ENCODE measurements at places on chromosomes 7 and 10.
A peak's percentile ranks its signal among the peaks of the same experiment; 100 is the strongest.

DNA sequence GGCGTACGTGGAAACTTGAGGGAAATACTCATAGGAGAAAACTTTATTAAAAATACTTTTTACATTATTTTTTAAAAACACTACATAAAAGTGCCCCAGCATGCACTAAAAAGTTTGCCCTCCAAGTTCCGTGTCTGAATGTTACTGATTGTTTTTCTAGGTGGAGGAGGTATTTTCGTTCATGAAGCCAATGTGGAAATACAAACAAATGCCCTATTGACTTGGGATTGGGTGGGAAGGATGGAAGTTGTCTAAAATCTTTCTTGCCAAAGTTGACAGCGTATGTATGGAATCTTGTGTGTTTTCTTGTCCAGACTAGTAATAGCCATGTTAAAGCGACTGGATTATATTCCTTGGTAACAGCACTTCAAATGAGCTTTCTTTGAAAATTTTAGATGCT lies 1.2 kb downstream of the PROSER2 start:
- DNase-seq = no peak

GRCh38 chr7:106042196-106042611 lies 69.9 kb downstream of the SYPL1 start:
- no peak for DNase-seq

DNA sequence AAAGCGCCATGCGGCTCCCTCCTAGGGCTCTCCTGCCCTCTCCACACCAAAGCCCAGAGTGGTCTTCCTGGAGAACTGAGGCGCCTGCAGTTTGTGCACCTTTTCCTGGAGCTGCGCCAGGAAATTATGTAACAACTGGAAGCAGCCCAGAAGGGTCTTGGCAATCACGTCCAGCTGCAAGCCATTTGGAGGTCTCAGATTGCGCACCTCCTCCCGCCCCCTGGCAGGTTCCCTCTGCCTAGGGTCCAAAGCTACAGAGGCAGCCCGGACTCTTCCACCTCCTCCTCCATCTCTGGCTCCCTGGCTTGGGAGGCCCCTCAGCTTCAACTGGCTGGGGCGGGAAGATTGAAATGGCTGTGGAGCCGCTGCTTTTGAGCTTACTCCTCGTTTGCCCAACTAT lies 34.0 kb upstream of the SFTPD start:
- DNase-seq = no peak

DNA sequence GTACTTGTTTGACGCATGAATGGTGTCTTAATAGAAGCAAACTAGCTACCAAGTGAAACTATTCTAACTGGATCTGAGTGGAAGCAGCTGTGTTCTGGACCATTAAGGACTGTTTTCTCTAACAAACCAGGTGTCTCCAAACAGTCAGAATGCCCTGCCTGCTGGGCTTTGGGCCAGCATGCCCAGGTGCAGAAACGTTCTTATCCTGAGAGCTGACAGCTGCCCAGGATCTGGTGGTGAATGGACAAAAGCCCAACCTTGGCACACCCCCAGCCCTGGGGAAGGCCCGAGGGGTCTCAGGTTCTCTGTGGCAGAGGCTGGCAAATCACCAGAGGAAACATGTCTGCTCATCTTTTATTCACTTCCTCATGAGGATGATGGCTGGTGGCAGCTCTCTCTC lies 48.2 kb upstream of the LAMB4 start:
- DNase-seq = peak; percentile 97

GRCh38 chr10:45425621-45426563 lies 51.9 kb downstream of the ALOX5 start:
- DNase-seq = no peak

DNA sequence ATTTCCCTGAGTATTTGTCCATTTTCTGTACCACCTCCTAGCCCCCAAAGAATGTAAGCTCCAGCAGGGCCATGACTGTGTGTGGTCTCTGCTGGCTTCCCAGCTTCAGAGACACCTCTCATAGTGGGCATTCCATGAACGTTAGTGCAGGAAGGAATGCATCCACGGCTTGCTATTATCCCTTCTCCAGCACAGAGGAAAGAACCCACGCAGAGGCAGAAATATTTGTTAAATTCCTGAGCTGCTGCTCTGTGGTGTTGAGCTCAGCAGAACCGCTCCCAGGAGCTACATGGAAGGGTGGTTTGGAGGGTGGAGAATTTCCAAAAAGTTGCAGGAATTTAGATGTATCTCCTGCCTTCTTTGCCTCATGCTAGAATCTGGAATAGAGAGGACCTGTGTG lies 275.2 kb downstream of the POU6F2 start:
- no peak for DNase-seq

DNA sequence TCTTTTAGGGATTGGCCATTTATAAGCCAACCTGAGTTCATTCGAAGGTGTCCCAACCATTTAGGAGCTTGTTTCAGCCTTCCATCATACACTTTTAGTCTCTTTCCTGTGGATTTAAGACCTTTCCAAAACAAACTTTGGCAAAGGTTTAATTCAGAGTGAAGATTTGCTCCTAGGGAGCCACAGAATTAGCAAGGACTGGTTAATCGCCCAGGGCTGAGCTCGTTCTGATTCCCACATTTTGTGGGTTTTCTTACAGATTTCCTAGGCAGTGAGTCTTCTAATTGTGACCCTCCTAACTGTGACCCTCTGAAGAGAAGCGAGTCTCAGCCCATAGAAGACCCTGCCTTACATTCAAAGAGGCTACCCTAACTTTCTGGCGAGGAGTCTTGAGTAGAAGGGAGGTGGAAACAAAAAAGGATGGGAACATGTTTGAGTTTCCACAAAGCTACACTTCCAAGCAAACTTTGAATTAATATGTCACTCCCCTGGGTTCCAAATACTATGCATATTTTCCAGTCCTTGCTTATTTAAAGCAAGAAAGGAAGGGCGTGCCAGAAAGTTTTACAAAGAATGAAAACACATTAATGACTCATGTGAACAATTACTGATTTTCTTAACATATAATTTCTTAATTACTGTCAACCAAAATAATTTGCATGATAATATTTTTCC lies 118.3 kb downstream of the ARID5B start:
- DNase-seq = no peak

DNA sequence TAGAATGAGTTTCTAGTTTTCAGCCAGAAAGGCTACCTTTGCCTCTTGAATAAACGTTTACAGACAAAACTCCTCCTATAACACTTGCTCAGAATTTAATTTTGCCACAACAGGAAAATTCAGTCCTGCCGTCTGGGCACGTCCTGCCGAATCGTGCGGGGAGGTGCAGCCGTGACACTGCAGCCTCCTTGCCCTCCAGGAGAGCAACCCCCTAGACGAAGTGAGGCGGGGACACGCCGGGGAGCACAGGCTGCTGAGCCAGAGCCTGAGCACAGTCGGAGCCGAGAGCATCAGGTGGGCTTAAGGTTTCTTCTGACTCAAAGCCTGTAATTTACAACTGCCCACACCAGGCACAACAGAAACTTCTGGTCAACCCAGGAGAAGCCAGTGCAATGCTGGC lies 102.3 kb downstream of the DYNC2I1 start:
- no peak for DNase-seq

- DNase-seq = no peak
Observed at GRCh38 chr10:100976906-100977305, 7.6 kb downstream of the SEMA4G start.

DNA sequence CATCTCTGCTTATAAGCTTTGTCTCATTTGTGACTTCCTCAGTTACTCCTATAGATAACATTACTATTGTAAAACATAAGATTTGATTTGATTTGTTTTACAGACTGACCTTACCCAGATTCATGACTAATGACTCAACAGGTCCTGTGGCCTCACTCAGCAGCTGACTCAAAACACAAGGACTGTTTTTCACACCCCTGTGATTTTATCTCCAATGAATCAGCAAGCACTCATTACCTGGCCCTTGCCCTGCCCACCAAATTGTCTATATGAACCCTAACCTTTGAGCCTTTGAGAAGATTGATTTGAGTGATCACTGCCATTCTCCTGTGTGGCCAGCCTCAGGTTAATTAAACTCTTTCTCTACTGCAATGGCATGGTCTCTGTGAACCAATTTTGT lies 1064.6 kb upstream of the LRRTM3 start:
- DNase-seq = no peak

GRCh38 chr7:32071466-32072091 lies 1.4 kb upstream of the PDE1C start:
- no peak for DNase-seq

- DNase-seq = no peak
Observed at GRCh38 chr10:45450866-45451265, 76.8 kb downstream of the ALOX5 start.

DNA sequence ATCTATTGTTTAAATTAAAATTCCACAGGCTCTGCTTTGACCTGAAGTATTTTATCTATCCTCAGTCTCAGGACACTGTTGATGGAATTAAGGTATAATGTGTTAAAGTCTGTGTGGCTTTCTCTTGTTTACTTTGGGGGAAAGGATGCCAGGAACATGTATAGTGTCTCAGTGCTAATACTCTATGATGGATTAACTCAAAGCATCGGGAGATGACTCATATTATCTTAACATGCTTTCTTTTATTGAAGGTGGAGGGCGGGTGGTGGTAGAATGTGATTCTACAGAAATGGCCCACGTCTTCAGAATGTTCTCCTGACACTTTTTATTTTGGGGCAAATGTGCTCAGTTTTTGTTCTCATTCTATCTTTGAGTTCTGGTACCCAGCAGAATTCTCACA lies 189.0 kb downstream of the ANKRD30A start:
- no peak for DNase-seq

- no peak for DNase-seq
Observed at GRCh38 chr7:22584179-22584578, 84.2 kb upstream of the STEAP1B start.

- DNase-seq = no peak
Observed at GRCh38 chr10:33381451-33382215, 47.2 kb upstream of the NRP1 start.

DNA sequence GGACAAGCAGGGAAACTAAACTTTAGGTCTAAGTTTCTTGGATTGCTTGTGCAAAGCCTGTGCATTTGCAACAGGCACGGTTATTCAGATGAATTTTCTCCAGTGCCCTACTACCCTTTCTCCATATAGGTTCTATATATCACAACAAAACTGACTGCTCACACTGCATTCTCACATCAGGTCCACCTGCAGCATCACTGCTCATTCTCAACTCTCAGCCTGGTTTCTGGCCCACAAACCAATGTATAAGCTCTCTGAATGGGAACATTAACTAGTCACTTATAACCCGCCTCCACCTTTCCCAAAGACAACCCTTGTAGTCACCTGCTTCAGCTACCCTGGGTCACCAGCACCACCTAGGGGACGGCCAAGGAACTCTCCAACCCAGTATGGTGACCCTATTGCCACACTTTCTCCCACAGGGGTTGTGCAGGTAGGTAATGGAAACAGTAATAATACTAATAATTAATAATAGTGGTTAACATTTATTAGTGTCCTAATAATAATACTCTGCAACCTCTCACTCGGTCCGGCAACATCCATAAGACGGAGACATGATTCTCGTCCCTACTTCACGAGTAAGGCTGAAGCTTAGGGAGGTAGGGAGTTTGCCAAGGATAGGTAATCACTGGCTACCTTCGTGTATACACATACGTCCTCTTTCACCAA lies 97.3 kb downstream of the CLEC2L start:
- DNase-seq = no peak

DNA sequence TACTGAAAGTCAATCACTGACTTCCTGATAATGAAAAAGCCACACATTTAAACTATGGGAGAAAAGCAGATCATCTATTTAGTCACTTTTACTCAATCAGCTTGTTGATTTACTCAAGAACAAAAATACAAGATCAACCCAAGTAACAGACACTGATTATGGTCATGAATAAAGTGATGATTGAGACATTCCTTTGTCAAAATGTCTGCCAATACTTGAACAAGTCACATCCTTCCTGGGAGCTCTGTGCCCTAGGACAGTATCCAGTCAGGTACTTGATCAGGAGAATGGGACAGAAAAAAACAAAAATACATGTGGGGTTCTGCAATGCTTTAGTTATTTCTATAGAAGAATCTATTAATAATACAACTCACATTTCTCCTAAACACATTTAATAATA lies 150.0 kb upstream of the NEBL start:
- DNase-seq = no peak

DNA sequence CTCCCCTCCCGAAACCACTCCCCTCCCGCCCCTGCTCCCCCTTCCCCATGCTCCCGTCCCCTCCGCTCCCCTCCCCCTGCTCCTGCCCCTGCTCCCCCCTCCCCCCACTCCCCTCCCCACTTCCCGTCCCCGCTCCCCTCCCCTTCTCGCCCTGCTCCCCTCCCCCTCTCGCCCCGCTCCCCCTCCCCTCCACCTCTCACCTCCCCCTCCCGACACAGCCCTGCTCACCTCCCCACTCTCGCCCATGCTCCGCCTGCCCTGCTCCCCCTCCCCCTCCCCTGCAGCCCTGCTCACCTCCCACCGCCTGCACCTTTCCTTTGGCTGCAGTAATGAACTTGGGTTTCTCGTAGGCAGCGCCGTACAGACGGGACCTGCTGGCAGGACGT lies 49.9 kb upstream of the NKX6-2 start:
- DNase-seq = no peak

DNA sequence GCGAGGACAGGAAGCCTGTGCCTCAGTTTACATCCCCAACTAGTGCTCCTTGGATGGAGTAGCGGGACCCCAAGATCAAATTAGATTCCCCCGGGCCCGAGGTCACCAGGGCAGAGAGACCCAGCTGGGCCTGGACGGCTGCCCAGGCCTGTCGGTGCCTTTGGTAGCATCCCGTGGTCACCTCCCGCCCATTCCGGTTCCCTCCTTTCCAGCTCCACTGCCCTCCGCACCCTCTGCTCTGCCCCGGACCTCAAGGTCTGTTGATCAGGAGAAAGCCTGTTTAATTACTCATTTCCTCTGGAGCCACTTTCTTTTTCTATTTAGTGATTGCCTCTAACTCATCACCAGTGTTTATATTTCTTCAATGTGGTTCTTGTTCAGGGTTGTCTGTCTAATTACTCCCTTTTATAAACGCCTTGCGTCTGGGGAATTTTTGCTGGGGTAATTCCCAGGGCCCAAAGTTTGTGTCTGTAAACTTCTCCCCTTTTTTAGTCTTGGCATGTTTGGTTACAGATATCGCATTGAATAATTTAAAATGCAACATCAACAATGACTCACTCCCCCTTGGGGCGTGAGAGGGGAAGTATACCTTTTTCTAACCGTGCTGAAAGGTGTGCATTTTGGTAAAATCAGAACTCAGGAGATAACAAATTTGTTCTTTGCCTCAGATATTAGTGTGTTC lies 1.9 kb downstream of the FOXK1 start:
- DNase-seq = peak; percentile 12

DNA sequence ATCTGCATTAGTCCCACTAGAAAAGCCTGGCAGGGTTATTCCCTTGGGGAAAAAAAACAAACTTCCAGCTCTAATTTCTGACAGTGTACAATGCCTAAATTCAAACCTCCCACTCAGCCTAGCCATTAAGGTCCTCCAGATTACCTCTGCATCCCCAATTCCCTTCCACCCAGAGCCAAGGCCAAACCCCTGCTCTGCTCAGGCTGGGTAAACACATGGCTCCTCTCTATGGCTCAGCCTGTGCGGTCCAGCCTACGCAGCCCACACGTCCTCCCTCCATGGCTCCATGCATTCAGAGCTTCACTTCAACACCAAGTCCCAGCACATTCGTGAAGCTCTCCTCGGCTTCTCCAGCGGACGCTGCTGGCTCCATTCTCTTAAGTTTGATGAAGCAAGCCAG lies 5.2 kb downstream of the DLG5 start:
- DNase-seq = no peak
